ENCODE measurements at places on chromosomes 3 and 15.

DNA sequence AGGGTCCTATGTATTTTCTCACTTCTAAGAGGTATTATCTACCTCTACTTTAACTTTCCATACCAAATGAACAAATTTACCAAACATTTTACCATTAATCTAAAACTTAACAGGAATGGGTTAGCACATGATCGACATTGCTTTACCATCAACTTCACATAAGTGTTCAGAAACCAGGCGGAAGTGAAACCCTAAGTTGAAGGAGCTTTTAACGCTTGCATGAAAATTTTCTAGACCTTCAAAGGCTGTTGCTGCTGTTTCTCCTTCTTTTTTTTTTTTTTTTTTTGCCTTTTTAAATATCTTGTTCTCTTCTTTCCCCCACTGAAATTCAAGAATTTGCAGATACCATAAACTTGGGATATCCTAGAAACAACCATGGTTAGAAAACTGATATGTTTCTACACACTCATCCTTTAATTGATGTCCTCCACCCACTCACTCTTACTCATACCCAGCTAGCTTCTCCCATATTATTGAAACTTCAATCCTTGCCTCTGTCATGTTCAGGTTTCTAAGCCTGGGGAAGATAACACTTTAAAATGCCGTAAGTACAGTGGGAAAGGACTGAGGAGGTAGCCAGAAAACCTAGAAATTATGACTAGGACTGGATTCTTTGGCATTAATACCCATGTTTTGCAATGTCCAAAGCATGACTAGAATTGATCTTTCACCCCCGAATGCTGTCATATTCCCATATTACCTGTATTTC, 24.7 kb downstream of the MYO5A start:
- no peak for DNase-seq
- no peak overlapping the region for H3K27ac ChIP-seq
- no peaks in the 10 kb centered on the region for H3K4me1 ChIP-seq
- no peaks in the 10 kb centered on the region for H3K27me3 ChIP-seq
- H3K4me3 ChIP-seq: no peak overlapping the region
- no peaks in the 10 kb centered on the region for H3K36me3 ChIP-seq

- H3K27me3 ChIP-seq: peaks cover 38% of the 10 kb centered on the region
- no peak for DNase-seq
- no peak overlapping the region for H3K4me3 ChIP-seq
- no peak overlapping the region for H3K27ac ChIP-seq
- H3K4me1 ChIP-seq: peaks cover 4% of the 10 kb centered on the region
Measured at GRCh38 chr15:101494251-101494796, 4.8 kb upstream of the PCSK6 start.

- H3K27me3 ChIP-seq: no peaks in the 10 kb centered on the region
- H3K4me3 ChIP-seq: no peak overlapping the region
- DNase-seq: no peak
Measured at GRCh38 chr3:101709126-101709525, 15.3 kb upstream of the CEP97 start.

- H3K4me3 ChIP-seq: no peak overlapping the region
- no peaks in the 10 kb centered on the region for H3K27me3 ChIP-seq
- no peak overlapping the region for H3K27ac ChIP-seq
- no peaks in the 10 kb centered on the region for H3K36me3 ChIP-seq
- DNase-seq: no peak
Measured at GRCh38 chr3:152729906-152730305, 105.0 kb upstream of the P2RY1 start.

- H3K27me3 ChIP-seq: peaks cover 5% of the 10 kb centered on the region
- H3K36me3 ChIP-seq: no peaks in the 10 kb centered on the region
- no peak for DNase-seq
- H3K4me3 ChIP-seq: no peak overlapping the region
Measured at GRCh38 chr15:75827691-75828090, 15.6 kb upstream of the UBE2Q2 start.

DNA sequence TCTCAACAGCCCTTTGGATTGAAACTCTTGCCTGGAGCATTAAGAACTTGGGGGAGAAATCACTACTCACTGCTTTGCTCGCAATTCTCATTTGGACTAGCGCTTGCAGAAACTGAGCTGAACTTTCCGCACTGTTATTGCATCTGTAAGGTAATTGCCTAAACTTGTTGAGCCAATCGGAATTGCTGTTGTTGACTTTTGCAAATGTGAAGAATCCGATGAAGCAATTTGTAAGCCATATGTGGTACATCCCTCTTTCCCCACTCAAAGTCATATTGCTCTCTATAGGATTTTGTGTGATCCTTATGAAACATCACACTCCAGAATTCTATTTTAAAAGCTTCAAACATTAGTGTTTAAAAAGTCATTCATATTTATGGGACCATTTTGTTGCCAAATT, 191.7 kb upstream of the GBE1 start:
- H3K27ac ChIP-seq: no peak overlapping the region
- DNase-seq: no peak
- H3K4me3 ChIP-seq: no peak overlapping the region
- no peaks in the 10 kb centered on the region for H3K36me3 ChIP-seq
- no peaks in the 10 kb centered on the region for H3K27me3 ChIP-seq

DNA sequence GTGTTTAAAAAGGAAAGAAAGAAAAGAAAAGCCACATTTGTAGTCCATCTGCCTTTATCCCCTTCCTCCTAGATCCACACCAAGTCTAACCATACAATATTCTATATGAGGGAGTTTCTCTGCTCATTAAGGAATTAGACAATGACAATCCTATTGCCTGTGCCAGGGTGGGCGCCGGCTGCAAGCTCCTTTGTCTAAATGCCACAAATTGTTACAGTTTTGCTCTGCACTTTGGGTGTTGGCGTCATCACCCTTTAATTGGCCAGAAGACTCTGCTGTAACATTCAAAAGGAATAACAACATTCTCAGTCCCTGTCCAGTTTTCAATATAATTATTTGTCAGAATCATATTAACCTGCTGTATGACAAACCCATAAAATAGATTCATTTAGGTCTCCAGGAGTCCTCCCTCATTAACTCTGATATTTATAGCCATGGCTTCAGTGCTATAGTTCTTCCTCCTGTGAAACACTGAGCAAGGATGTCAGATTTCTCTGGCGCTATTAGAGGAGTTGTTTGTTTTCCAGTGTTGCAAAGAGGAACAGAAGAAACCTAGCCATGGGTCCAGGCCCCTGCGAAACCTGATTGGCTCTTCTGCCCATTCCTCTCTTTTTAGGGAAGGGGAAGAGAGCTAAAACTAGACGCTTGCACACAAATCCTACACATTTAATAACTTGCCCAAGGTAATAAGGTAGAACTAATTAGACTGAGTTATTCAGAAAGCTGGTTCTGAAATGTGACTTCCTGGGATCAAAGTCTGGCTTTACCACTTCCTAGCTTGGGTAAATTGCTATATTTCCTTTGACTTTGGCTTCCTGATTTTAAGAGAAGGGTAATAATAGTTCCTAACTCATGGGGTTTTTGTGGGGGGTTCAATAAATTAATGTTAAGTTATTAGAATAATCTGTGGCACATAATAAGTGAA, 112.4 kb downstream of the CD47 start:
- H3K36me3 ChIP-seq: no peaks in the 10 kb centered on the region
- no peak for DNase-seq
- H3K4me3 ChIP-seq: no peak overlapping the region

GRCh38 chr3:50369012-50369670, 9.8 kb upstream of the TMEM115 start:
- no peak overlapping the region for H3K4me3 ChIP-seq
- H3K27me3 ChIP-seq: peaks cover 24% of the 10 kb centered on the region
- H3K27ac ChIP-seq: no peak overlapping the region
- H3K4me1 ChIP-seq: peaks cover 12% of the 10 kb centered on the region

DNA sequence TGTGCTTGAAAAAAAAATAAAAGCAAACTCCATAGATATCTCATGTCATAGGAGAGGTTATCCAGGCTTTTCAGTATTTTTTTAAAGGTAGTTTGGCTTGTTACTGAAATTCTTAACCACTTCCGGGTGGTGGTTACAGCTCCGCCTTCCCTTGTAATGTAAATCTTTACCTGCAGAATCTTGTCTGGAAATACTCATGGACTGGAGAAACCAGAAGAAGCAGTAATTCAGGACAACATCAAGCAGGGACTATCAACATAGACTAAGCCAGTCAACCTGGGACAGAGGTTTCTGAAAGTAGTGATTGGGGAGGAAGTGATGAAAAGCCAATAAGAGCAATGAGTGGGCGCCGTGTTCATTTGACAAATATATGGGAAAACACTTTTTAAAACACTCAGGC, 78.9 kb upstream of the SKOR1 start:
- H3K27me3 ChIP-seq: no peaks in the 10 kb centered on the region
- no peak overlapping the region for H3K27ac ChIP-seq
- no peak overlapping the region for H3K4me3 ChIP-seq

- no peaks in the 10 kb centered on the region for H3K4me1 ChIP-seq
- DNase-seq: no peak
- H3K4me3 ChIP-seq: no peak overlapping the region
- no peaks in the 10 kb centered on the region for H3K27me3 ChIP-seq
Measured at GRCh38 chr3:107753976-107754375, 231.2 kb downstream of the BBX start.

DNA sequence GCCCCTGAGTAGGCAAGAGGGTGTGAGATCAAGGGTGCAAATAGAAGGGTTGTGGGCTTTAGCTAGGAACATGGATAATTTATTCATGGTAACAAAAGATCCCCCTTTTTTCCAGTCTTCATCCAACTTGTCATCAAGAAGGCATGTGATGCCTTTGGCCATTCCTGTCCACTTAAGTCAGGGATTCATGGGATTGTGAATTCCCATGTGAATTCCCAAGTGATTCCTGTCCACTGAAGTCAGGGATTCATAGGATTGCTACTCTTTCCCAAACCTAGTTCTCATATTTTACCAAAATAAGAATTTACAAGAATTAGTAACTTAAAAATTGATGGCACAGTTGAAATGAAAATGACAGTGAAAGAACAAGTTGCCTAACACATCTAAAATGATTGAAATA, 40.8 kb downstream of the HMG20A start:
- H3K27me3 ChIP-seq: no peaks in the 10 kb centered on the region
- no peak overlapping the region for H3K4me3 ChIP-seq
- peaks cover 62% of the 10 kb centered on the region for H3K36me3 ChIP-seq
- H3K27ac ChIP-seq: no peak overlapping the region
- peaks cover 3% of the 10 kb centered on the region for H3K4me1 ChIP-seq

GRCh38 chr3:139982404-139982803, 47.4 kb downstream of the CLSTN2 start:
- H3K4me3 ChIP-seq: no peak overlapping the region
- H3K36me3 ChIP-seq: no peaks in the 10 kb centered on the region
- H3K27me3 ChIP-seq: no peaks in the 10 kb centered on the region
- H3K4me1 ChIP-seq: no peaks in the 10 kb centered on the region
- no peak overlapping the region for H3K27ac ChIP-seq

DNA sequence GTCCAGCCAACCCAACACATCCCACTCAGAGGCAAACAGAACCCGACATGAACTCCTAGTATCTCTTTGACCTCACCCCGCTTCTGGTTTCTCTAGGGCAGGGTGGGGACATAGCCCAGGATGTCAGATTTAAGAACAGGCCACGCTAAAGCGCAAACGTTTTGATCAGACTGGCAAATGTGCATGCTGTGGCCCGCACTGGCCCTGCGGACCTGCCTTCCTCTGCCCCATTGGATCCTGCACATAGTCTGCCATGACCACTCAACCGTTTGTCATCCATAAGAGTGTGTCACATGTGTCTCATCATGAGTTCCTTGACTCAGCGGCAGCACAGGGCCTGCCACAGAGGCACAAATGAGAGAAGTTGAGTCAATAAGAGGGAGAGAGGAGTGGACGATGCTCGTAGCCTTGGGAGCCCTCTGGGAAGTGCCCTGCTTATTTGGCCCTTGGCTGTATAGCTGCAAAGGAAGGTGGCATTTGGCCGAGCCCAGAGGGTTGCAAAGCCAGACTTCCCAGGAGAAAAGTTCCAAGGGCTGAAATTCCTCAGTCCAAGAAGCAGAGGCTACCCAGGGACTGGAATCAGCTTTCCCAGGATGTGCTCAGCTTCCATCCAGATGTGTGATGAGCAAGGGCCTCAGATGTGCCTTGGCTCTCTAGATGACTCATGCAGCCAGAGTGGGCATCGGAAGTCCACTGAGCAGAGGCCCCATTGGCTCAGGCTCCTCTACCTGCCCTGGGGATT, 55.5 kb upstream of the SLCO2A1 start:
- no peak overlapping the region for H3K4me3 ChIP-seq
- no peak for DNase-seq
- no peaks in the 10 kb centered on the region for H3K27me3 ChIP-seq

DNA sequence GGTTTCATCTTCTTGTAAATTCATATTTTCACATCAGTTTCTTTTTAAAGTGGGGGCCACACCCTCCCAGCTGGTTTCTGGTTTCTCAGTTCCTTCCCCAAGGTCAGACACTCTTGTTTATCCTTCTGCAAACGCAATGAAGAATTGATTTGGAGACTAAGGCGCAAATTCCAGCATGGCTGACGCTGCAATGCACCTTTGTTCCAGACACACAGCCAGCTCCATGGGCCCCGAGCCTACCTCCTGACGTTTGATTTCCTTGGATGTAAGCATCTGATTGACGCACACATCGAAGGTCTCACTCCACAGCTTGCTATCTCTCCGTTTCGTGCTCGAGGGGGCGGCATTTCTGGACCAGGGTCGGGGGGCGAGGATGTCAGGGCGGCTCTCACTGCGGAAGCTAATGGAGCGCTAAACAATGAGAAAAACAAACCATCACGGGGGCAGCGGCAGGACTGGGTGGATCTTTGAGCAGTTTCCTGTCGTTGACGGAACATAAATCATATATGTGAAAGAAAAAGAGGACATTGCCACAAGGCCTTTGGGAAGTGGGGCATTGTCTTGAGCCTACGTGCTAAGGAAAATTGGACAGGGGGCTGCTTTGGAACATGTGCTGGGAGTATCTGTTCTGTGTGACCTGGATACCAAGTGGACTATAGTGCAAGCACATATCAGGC, 46.9 kb downstream of the ARHGEF3 start:
- H3K27ac ChIP-seq: no peak overlapping the region
- H3K36me3 ChIP-seq: peaks cover 50% of the 10 kb centered on the region
- no peak for DNase-seq
- peaks cover 4% of the 10 kb centered on the region for H3K4me1 ChIP-seq
- H3K27me3 ChIP-seq: no peaks in the 10 kb centered on the region
- H3K4me3 ChIP-seq: no peak overlapping the region

DNA sequence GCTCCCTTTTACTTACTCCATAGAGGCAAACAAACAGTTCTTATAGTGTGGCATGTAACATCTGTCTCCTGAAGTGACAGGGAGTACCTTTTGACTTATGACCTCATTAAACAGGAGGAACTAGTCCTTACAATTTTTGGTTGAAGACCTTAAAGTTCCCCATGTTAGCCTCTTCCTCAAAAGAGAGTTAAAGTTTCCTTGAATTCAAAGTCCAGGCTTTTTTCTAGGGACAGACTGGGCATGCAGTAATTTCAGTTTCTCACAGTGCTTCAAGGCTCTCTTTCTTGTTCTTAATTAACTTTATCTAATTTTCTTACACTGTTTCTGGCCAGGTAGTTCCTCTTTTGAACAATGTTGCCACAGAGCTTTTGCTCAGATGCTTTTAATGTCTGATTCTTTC, 12.1 kb downstream of the GOLM2 start:
- H3K27ac ChIP-seq: no peak overlapping the region
- peaks cover 3% of the 10 kb centered on the region for H3K4me1 ChIP-seq
- DNase-seq: no peak
- no peak overlapping the region for H3K4me3 ChIP-seq

DNA sequence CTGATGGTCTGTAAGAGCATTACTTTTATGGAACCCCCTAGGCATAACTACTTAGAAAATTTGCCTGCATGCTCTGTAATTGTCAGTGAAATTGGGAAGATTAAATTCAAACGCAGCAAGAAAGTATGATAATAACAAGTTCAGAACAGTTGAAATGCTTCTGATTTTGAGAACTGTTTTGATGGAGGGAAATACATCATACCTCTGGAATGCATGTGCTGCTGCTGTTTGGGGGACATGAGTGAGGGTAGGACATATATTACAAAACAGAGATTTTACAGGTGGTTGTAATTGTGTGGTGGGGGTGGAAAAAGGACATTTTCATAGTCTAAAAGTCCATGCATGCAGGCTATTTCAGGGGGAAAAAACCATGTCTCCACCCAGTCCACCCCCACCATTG, 135.0 kb upstream of the DPH6 start:
- H3K27me3 ChIP-seq: no peaks in the 10 kb centered on the region
- no peaks in the 10 kb centered on the region for H3K36me3 ChIP-seq

Data from mesenchymal stem cell (in vitro differentiated cells and primary cell).